A549 treated with CpdA at 1 μM for 4 hours (cell line): ENCODE measurements at places on chromosomes 2 and 18. TPM values are rescaled to one million over a fixed set of nuclear protein-coding genes. Genes with fewer than 3 reads are reported as not detected.

Gene CXCR2
- not detected in 5 replicates for total RNA-seq

Gene TSPYL6
- not detected in 5 replicates for total RNA-seq

Gene STAMBP
- total RNA-seq: 46.4 to 52.3 TPM (median 48.8 TPM) in 5 replicates

Gene SCG2
- 0.86 to 1.4 TPM (median 1.2 TPM) in 5 replicates for total RNA-seq

Gene GBX2
- total RNA-seq: 2.2 to 3.7 TPM (median 2.6 TPM) in 5 replicates

Gene TXNDC2
- total RNA-seq: 0.10 to 0.35 TPM (median 0.21 TPM) in 5 replicates

Gene GCFC2
- total RNA-seq: 15.5 to 18.5 TPM (median 17.3 TPM) in 5 replicates

Gene ACTR1B
- 30.3 to 44.5 TPM (median 39.2 TPM) in 5 replicates for total RNA-seq

Gene TNFRSF11A
- 6.5 to 9.0 TPM (median 7.7 TPM) in 5 replicates for total RNA-seq

Gene FBXO41
- total RNA-seq: 4.6 to 6.4 TPM (median 5.1 TPM) in 5 replicates

Gene IGFBP5
- total RNA-seq: 0.21 to 0.31 TPM (median 0.30 TPM) in 5 replicates

Gene SCN9A
- 2.8 to 6.1 TPM (median 5.1 TPM) in 5 replicates for total RNA-seq

Gene UGT1A10
- 0.02 to 0.26 TPM (median 0.21 TPM) in 3 of 5 replicates, not detected in the others for total RNA-seq

Gene SIX3
- 0.24 to 0.66 TPM (median 0.47 TPM) in 5 replicates for total RNA-seq

Gene PRKAG3
- not detected in 5 replicates for total RNA-seq

Gene CYRIA
- 0.19 to 0.32 TPM (median 0.31 TPM) in 5 replicates for total RNA-seq
